Ascending aorta (tissue), 2 donors: ENCODE measurements at places on chromosomes 2 and 18. TPM values are rescaled to one million over a fixed set of nuclear protein-coding genes. Genes with fewer than 3 reads are reported as not detected.
A peak's percentile ranks its signal among the peaks of the same experiment; 100 is the strongest.

- no peak for DNase-seq
These were observed 196.3 kb upstream of the TANK start for GRCh38 chr2:160963957-160964356.

The STPG4 gene
- total RNA-seq = not detected

The SPP2 gene
- not detected for total RNA-seq

DNA sequence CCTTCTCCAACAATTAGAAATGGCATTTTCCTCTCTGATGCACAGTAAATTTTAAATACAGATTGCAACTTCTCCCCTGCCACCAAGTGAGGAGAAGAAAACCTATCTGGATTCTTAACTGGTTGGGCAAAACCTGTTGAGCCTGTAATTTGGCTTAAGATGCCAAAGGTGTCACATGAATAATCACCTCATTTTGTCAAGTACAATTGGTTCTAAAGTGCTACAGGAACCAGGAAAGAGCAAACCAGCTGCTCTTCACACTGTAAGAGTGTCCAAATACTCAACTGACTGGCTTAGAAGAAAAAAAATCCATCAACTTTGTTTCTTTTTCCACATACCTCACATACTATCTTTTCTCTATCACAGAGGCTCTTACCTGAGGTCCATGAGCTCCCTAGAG lies 35.4 kb downstream of the NPC1 start:
- no peak for DNase-seq

DNA sequence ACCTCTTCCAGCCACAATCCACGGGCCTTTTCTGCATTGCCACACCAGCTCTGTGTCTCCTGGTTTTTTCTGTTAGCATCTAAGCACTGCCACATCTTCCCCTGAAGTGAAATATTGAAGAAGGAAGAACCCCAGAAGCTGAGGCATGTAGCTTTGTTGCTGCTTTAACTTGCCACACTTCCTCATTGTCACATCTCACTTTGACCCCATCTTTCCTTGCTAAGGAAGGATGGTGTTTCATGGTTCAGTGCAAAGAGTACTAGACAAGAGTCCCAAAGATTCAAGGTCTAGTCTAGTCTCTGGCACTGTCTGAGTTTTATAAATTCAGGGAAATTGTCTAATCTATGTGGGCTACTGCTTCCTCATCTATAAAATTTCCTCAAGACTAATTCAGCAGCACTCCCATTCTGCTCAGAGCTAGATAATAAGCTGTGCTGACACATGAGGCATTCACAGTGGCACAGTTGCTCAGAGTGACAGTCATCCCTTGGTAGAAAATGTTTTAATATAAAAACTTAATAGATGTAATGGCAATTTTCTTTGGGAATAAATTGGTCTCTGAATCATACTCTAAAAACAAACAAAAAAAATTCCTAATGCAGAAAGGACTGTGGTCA lies 483.0 kb upstream of the ID2 start:
- no peak for DNase-seq

The SLC30A3 gene
- total RNA-seq = 7.6 TPM

DNA sequence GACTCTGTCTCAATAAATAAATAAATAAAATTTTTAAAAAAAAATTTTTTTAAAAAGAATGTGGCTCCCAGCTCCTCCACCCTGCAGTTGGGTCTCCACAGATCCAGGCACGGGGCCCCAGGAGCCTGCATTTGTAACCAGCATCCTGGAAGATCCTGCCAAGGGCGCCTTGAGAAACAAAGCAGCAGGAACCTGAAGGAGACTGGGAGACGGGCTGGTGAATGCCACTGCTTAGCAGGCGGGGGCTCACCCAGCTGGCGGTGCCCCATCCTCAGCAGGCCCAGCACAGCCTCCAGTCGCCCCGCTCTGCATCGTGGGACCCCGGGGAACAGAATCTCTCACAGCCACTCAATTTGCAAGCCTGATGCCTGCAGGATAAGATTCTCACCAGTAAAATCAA lies 187.5 kb upstream of the SALL3 start:
- no peak for DNase-seq

The MAPK4 gene
- total RNA-seq = 1.2 TPM

- no peak for DNase-seq
These were observed 25.8 kb upstream of the CABYR start for GRCh38 chr18:24112874-24113615.

DNA sequence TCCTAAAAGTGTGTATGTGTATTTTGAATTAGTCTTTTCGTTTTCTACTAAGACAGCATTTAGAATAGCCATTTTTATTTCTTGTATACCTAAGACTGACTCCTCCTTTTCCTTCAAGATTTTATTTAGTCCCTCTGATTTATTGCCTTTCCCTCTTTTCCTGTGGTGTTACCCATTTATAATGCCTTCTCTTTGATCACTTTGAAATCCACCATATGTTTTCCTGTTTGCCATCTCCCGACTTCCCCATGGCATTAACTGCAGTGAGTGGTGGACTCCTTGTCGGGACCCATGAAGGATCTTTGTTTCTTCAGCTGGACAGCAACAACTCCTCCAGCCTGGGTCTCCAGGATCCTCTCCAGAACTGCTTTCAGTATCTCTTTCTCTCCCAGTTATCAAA lies 160.7 kb downstream of the CSRNP3 start:
- DNase-seq = no peak

The SEH1L gene
- 16.3 TPM for total RNA-seq

The APCDD1 gene
- 77.0 TPM for total RNA-seq

The DTNB gene
- 22.7 TPM for total RNA-seq

GRCh38 chr18:53752781-53753367 lies 471.6 kb downstream of the MBD2 start:
- DNase-seq = no peak

The CPLX4 gene
- total RNA-seq = not detected

DNA sequence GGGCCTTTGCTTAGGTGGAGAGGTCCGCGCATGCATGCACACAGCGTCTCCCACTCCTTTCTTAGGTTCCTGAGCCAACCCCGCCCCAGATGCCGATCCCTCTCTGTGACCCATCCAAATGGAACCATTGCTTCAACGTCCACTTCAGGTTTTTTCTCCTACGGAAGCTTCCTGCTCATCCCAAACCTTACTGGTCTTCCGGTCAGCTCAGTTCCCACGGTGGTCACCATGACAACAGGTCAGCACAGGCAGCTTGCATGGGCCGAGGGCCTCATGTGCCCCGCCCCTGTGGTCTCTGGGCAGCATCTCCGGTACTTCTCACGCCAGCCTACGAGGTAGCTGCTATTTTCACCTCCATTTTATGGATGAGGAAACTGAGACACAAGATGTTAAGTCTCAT lies 163.7 kb downstream of the SOCS6 start:
- DNase-seq = no peak

The APOB gene
- total RNA-seq = 8.5 TPM

DNA sequence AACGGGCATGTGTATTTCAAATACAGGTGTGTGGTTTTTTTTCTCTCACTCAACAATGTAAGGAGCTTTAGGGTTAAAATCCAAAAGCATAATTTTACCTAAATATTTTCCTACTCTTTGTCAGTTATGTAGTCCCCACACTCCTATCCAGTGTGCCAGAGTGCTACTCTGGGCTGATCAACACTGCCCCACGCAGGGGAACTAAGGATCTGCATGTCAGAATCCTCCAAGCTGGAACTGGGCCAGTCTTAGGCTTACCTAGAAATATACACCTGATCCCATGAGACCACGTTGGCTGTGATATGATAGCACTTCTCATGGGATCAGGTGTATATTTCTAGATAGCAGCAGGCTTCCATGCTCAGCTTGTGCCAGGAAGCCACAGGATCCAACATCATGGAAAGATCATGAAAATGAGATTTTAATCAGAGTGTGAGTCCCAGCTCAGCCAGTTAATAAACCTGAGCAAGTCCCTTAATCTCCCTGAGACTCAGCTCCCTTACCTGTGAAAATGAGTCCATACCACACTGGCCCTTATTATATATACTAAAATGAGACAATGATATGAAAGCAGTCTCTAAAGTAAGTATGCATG lies 29.7 kb downstream of the CCDC141 start:
- DNase-seq = no peak

DNA sequence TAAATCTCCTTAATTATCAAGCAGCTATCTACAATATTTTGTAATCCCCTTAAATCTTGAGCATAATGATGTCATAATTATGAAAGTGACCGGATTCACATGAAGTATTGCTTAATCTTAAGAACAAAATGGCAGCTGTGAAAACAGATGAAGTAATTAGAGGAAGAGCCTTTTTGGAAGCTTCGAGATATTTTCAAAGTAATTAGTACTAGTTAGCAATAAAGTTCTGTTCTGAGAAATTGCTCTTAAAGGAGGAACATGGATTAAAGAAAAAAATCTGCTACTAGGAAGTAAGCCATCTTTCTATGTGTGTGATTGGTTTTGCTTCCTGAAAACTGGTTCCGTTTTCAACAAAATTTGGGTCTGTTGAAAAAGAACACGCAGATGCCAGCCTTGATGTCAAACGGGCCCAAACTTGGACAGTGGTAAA lies 18.3 kb downstream of the CLUL1 start:
- no peak for DNase-seq

GRCh38 chr2:238425505-238425978 lies 1.2 kb upstream of the ASB1 start:
- peak; percentile 62 for DNase-seq

DNA sequence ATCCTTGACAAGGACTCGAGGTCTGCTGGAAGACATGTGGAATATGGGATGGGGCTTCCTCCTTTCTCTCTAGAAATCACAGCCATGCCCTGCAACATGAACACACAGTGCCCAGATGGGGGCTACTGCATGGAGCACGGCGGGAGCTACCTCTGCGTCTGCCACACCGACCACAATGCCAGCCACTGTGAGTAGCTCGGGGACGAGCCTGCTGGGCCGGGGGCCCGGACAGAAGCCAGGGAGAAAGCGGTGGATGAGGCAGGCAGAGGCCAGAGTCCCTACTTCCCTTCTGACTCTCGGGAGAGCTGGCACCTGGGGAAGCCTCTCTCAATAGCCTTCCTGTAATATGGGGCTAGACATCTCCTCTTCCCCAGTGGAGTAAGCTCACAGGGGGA lies 50.5 kb downstream of the SNED1 start:
- DNase-seq = no peak

GRCh38 chr2:24889221-24889620 lies 30.8 kb downstream of the ADCY3 start:
- no peak for DNase-seq

The PKDCC gene
- total RNA-seq = 210 TPM

The VAMP8 gene
- 10.0 TPM for total RNA-seq

GRCh38 chr2:139924070-139924469 lies 1143.9 kb upstream of the NXPH2 start:
- no peak for DNase-seq

The NGEF gene
- 0.43 TPM for total RNA-seq

DNA sequence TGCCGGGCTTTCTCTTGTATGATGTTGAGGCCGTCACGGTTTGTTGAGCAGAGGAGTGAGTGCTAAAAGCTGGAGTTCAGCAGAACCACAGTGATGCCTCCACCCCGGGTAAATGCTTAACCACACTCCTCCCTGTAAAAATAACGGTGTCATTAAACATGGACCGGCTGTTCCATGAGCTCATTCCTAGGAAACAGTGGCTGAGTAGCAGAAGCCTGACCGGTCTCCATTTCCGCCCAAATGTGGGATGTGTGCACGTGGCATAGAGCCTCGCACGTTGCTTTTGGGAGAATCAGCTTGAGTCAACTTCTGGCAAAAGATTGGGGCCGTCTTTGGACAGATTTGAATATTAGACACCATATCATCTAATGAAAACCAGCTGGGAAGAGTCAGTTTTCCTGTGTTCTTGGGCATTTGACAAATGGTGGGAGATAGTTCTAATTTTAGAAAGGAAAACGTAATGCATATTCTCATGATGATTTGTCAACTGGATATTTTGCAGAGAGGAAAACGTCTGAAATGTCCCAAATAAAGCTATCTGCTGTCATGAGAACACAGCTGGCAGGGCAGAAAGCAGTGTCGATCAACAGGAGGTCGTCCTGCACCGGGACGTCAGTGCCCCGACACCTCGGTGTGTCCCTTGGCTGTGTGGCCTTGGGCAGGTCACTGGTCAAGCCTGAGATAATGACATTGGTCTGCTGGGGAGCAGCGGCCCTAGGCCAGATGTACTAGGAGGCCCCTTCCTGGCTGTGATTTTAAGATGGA lies 42.4 kb downstream of the LRRFIP1 start:
- DNase-seq = peak; percentile 86

GRCh38 chr18:34039201-34039600 lies 185.5 kb downstream of the NOL4 start:
- no peak for DNase-seq

DNA sequence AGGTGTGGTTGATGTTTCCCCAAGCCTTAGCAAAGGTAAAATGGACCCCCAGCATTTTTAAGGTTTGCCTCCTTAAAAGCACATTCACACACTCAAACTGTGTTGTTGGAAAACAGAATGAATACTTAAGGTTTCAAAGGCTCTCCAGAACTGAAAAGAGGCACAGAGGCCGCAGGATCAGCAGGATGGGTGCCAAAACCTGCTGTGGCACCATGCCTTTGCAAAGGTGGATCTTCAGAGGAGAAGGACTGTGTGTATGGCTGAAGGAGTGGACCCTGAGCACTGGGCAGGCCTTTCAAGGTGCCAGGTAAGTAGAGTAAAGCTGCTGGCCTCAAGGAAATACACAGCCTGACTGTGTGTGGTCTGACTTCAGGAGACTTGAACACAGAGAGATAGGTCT lies 127.3 kb downstream of the XRCC5 start:
- no peak for DNase-seq

GRCh38 chr2:19702267-19702666 lies 199.5 kb downstream of the TTC32 start:
- DNase-seq = no peak

The DUSP2 gene
- total RNA-seq = 7.2 TPM

DNA sequence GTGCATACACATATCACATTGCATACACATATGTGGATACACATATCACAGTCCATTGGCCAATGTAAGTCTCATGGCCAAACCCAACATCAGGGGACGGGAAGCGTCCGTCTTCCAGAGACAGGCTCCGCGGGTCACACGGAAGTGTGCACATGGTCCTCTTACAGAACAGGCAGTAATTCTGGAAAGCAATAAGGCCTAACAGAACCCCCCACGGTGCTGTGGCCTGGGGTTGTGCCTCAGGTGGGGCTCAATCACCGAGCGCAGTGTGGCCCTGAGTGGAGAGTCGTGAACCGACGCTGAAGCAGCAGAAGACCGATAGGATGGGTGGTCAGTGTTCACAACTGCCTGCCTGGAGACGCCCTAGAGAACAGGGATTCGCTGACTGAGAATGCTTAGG lies 857.3 kb downstream of the GALR1 start:
- no peak for DNase-seq

The ZNF804A gene
- not detected for total RNA-seq

- no peak for DNase-seq
These were observed 75.1 kb downstream of the CCDC102B start for GRCh38 chr18:68873003-68873402.

- DNase-seq = no peak
These were observed 37.1 kb upstream of the TNFRSF11A start for GRCh38 chr18:62287781-62288664.
